ENCODE measurements at places on chromosomes 7 and 10.
A peak's percentile ranks its signal among the peaks of the same experiment; 100 is the strongest.

DNA sequence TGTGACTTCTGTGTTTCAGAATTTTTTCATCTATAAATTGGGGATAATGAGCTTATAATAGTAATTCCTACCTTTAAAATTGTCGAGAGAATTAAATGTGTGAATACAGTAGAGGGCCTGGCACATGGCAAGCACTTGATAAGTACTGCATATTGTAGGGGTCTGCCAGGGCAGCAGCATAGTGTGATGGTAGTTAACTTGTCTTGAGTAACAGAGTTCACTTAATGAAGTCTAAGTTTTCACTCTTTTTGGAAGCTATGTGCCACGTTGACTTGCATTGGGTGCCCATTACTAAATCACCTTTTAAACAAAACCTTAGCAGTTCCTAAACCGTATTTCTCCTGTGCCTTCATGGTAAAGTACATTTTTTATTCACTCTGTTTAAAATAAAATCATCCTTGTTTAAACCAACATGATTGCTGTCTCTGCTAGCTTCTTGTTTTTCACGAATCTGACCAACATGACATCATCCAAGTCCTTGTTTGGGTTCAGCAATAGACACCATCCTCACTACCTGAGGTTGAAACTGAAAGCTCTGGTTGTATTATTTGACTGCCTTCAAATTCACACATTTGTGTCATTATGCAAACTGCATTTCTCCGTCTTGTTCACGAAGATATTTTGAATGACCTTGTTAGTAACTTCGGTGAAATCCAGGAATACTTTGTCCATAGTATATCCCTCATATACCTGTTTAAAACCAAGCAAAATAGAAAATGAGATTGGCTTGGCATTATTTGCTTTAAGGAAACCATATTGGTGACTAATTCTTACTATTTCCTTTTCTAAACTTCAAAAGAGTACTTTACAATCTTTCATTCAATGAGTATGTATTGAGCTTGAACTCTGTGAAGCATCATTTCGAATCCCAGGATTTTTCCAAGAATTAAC, 340.2 kb downstream of the SUGCT start:
- DNase-seq = no peak

GRCh38 chr10:74856940-74857339, 30.5 kb downstream of the KAT6B start:
- DNase-seq = no peak

GRCh38 chr10:34689053-34689452, 126.0 kb downstream of the PARD3 start:
- DNase-seq = no peak

DNA sequence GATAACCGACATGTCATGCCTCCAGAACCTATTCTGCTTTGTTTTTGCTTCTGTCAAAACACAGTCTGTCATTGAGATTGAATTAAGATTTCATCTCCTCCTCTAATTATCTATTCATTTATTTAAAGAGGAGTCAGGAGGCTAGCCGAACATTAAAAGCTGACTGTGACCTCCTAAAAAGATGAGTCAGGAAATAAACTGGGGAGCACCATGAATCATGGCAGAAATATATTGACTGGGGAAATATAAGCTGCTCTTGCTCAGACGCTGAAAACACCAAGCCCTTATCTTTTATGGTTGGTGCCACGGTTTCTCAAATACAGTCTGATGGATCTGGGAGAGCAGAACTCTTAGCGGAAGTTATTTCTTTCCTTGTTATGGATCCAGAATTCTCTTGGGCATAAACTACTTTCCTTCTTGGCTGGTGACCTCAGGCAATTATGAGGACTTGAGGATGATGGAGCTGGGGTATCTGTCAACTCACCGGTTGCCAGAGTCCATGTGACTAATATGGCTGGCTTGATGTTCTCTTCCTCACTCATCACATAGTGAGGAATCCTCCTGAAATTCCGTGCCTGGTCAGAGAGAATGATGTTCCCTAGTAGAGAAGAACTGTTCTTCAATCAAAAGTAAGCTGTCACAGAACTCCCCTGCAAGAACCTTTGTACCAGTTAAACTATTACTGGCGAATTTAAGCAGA, 307.6 kb upstream of the PHYHIPL start:
- DNase-seq = peak; percentile 20

- DNase-seq = peak; percentile 16
These were observed 1.2 kb downstream of the TSPAN12 start for GRCh38 chr7:120856621-120857352.

DNA sequence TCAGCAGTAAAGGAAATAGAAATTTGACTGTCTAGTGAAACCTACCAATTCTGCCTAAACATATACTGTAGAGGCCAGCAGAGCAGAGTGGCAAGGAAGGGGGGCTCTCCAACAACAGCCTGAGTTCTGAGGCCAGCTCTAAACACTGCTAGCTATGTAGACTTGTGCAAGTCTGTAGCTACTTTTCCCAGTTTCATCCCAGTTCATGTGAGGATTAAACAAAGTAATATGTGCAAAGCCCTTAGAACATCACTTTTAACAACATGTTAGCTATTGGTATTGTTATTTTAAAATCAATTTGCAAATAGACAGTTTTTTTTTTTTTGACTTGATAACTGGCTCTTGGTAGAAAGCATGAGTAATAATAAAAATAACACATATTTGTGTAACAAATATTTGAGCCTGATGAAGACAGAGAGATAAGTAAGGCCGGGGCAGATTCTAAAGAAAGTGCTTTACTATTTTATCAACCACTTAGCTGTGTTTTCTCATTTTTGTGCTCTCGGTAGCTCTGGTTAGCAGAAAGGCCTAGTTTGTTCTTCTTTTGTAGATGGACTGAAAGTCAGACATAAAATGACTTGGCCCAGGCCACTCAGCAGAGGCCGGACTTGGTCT, 9.3 kb downstream of the CHST12 start:
- DNase-seq = no peak

GRCh38 chr7:26346611-26347203, 55.0 kb downstream of the SNX10 start:
- DNase-seq = peak; percentile 97

DNA sequence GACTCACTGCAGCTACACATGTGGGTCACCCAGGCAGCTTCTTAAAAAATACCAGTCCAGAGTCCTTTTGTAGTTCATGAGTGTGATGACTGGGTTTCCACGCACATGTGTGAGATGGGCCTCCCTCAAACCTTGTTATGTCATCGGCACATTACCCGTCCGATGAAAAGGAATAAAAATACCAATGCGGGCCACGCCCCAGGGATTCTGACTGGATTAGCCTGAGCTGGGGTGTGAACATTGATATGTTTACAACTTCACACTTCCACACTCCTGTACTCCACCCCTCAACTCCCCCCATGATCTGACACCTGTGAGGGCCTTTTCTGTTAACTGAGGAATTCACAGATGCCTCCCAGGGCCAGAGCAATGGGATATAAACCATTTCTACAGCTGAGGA, 6.2 kb downstream of the SLC29A3 start:
- DNase-seq = no peak

- DNase-seq = no peak
These were observed 303.5 kb upstream of the KLF6 start for GRCh38 chr10:4088354-4089066.

- no peak for DNase-seq
These were observed 78.2 kb upstream of the IFRD1 start for GRCh38 chr7:112372101-112372500.

- peak; percentile 38 for DNase-seq
These were observed 1.4 kb downstream of the SFR1 start for GRCh38 chr10:104123397-104123796.

DNA sequence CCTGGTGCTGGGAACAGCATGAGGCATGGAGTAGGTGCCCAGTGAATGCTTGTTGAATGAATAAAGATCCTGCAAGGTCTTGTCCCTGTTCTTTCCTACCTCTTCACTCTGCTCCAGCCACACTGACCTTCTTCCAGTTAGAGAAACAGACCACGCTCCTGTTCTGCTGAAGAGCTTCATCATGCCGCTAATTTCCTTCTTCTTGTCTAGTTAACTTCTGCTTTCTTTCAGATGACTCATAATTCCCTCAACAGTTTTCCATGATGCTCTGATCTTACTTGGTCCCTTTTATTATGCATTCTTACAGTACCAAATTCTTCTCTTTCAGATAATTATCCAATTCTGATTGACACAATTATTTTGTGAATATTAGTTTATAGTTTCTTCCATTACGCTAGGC, 59.5 kb upstream of the C1QL3 start:
- no peak for DNase-seq

Measured in epithelial cell of esophagus (primary cell).